ENCODE measurements at places on chromosomes 6 and 20.

DNA sequence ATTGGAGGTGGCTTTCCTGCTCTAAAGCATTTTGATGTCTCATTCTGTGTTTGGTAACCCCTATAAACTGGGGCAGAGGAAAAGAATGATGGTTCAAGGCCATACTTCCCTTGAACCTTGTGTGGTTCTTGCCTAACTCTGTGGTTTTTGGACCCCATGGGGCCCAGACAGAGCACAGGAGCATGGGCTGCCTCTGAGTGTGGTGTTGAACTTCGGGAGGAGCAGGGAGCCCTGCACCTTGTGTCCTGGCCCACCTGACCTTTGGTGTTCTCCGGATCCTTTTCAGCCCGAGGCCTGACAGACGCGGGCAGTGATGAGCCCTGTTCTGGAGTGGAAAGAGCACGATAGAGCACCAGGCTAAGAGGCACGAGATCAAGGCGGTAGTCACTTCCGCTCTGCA, 18.8 kb downstream of the TMEM74B start:
- no peak for DNase-seq

DNA sequence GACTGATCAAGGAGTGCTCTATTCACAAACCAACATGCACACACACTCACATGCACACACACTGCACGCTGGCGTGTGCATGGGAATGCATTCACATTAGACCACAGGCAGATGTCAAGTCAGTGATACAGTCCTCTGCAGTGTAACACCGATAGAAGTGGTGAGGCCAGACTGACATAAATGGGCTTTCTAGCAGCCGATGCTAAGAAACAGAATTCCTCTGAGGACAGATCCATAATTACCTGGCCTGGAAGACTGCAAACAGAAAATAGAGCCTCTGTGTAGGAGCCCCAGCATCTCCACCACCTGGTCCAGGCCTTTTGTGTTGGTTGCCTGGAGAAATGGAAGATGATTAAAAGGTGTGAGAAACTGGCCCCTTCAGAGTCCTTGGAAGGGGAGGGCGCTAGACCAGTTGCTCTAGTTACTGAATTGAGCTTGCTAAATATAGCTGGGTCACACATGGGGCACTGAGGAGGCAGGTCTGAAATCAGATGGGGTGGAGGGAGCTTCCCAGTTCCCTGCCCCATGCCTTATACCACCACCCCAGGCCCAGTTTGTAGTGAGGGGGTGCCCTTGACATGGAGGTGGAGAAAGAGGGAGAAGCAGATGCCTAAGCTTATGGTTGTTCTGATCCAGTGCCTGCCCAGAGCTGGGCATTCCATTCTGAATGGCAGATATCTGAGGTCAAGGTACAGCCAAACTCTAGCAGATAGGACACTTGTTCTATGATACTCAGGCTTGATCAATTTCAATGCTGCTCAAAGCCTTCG, 233.8 kb downstream of the LRFN2 start:
- no peak for DNase-seq

GRCh38 chr6:108644252-108644651, 83.5 kb downstream of the FOXO3 start:
- no peak for DNase-seq

GRCh38 chr6:73803562-73804241, 107.7 kb downstream of the CD109 start:
- DNase-seq: no peak

- DNase-seq: no peak
Measured at GRCh38 chr20:37711994-37712964, 18.4 kb downstream of the CTNNBL1 start.

GRCh38 chr20:47295921-47296426, 60.5 kb downstream of the ZMYND8 start:
- no peak for DNase-seq

GRCh38 chr6:108797951-108798669, 50.1 kb upstream of the ARMC2 start:
- DNase-seq: no peak

GRCh38 chr20:52190437-52191131, 995 bp downstream of the ZFP64 start:
- peak; percentile 22 for DNase-seq

DNA sequence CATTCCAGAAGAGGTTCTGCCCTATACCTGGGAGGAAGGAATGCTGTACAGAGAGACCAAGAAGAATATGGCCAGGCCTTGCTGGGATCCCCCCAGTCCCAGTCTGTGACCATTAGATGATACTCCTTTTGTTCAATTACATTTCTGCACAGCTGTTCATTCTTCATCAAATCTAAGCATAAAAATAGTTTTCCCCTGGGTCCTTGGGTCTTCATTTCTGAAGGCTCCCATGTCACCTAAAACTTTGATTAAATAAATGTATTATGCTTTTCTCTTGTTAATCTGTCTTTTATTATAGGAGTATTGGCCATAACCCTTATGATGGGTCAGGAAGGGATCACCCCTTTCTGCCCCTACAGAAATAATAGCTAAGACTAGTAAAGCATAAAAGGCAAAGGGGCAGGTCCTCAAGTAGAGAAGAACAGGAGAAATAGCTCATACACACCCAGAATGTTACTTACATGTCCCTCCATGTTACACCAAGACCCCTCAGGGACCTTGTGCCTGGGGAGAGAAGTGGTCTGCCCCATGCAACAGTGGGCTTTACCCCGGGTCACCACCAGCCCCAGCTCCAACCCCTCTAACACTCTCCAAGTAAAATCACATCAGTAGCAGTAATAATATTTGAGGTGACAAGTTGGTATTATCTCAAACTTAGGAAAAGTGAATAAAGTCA, 2.1 kb upstream of the LTA start:
- no peak for DNase-seq

GRCh38 chr20:11271319-11271718, 597.5 kb upstream of the JAG1 start:
- no peak for DNase-seq

- DNase-seq: no peak
Measured at GRCh38 chr6:33664506-33665057, 43.5 kb downstream of the ITPR3 start.

DNA sequence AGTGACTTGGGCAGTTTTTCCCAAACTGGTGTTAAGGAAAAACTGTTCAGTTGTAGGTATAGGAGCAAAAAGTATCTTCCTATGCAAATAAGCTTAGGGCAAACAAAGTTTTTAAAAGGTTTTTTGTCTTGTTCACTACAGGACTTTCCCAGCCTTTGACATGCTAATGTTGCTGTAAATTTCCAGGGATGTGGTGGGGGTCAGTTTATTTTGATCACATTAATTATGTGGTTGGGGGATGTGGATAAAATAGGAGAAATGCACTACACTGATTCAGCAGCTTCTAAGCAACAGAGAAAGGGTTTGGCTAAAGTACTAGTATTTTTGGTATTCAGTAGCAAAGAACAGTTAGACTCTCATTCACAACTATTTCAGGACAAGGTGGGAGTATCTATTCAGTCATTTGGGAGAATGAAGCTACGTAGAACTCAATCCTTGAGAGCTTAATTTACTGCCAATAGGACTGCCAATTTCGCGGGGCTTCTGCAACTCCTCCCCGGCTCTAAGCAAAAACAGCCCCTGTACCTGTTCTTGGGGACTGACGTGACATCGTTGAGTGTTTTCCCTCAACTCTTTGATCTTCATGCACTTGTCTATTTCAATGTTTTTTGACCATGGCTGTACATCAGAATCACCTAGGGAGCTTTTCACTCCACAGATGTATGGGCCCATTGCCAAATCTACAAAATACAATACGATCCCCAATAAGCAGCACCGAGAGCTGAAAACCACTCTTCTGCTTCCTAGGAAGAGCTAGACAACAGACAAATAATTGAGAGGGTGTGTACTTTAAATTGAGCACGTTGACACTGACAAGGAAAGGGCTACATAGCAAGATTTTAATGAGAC, 94.8 kb upstream of the NHSL1 start:
- DNase-seq: no peak

DNA sequence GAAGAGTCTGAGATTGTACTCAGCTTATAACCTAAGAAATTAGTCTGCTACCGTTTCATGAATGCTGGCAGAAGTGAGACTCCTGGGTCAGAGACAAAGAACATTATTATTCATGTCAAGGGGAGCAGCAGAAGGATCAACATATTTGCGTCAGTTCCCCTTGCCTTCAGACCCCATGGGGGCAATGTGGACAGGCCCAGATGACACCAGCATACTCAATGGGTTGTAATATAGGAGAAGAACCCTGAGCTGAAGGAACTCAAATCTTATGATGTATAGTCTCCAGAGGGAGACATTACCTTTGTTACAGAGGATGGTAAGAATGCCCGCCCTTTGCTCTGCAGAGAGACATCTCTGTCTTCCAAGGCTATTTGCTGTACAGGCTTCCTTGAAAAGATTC, 384.4 kb downstream of the EPM2A start:
- no peak for DNase-seq

DNA sequence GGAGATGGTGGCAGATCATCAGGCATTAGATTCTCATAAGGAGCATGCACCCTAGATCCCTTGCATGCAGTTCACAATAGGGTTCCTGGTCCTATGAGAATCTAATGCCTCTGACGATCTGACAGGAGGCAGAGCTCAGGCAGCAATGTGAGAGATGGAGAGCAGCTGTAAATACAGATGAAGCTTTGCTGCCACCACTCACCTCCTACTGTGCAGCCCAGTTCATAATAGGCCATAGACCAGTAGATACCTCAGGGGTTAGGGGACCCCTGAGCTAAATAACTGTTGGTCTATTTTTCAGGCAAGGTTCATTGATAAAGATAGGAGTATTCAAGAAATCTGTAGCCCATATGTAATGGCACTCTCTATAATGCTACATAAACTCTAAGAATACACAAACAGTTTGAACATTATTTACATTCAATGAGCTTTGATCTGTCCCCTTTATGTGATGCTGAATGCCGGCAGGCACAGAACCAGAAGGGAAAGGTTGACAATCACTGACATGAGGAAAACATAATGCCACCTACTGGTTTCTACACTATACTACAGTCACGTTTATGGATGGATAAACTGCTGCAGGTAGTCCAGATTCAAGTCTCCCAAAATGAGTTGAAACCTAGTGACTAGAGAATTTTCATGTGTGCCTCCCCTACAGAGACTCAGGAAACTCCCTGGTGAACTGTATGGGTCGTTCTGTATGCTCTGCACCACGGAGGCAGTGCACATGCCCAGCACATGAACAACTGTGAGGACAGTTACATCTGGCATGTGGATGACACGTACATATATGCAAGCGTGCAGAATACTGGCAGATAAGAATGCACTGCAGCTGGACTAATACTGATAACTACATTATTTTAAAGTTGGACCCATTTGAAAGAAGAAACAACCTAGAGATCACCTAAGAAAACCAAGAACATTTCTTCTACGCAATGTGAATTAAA, 72.0 kb downstream of the DST start:
- no peak for DNase-seq
